ENCODE measurements at places on chromosomes 7 and 10.

DNA sequence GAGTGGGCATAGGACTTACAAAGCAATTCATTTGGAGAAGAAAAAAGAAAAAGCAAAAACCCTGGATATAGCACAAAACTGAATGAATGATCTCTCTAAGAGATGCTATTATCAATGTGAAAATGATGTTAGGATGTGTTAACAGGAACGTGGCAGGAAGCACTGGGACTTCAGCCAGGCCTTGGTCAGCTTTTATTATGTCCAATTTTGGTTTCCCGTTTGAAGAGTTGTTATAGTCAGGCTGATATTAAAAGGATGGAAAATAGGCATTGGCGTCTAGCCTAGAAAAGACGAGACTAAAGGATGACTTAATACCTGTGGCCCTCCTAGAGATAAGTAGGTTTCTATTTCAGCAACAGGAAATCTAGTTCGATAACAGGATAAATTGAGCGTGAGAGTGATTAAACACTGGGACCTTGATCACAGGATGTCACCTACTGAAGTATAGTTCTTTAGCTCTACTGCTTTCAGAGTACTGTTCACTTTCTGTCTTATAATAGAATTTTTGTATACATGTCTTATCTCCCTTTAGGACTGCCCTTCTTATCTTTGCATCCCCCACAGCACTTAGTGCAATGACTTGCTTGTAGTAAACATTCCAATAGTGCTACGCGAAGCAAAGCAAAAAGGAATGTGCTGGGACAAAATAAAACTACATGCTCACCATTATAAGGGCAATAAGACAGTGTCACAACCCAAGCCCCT is 99.8 kb upstream of the AGBL3 start:
- no peak for DNase-seq

GRCh38 chr10:125554016-125554703 is 128.8 kb downstream of the TEX36 start:
- DNase-seq, result no peak

GRCh38 chr7:18401757-18402156 is 93.8 kb upstream of the HDAC9 start:
- DNase-seq, result no peak

GRCh38 chr10:127345231-127345965 is 149.0 kb upstream of the INSYN2A start:
- no peak for DNase-seq

DNA sequence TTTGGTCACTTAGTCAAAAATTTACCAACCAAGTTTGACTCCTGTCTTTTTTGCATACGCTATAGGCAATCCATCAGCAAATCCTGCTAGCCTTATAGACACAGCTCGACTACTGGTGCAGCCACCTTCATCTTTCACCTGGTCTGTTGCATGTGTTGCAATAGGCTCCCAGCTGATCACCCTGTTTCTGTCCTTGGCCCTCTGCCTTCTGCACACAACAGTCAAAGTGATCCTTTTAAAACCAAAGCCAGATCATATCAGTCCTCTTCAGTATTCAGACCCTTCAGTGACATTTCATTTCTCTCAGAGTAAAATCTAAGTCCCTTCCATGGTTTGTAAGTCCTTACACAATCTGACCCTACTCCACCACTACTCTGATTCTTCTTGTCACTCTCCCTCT is 10.9 kb upstream of the CDK6 start:
- no peak for DNase-seq

Measured in WTC11 (cell line).